ENCODE measurements at places on chromosomes 3 and 15.

GRCh38 chr3:24596626-24597025 is 102.0 kb upstream of the THRB start:
- DNase-seq = no peak

DNA sequence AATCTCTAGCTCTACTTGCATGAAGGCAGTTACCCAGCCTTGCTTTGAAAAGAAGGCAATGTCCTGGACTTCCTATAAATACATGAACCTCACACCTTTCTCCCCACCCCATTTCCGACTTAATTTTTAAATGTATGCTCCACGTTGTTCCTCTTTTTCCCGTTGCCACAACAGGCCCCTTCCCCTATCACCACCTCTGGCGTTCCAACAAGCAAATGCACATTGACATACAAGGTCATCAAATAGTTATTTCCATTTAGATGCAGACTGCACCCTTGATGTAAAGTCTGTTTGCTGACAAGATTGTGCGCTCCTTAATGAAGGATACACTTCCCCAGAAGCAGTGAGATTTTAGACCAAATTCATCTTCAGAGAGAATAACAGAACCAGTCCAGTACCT is 260.7 kb upstream of the UMPS start:
- DNase-seq = no peak

- DNase-seq = no peak
Observed at GRCh38 chr15:89998141-89998661, 2.9 kb upstream of the ZNF710 start.

DNA sequence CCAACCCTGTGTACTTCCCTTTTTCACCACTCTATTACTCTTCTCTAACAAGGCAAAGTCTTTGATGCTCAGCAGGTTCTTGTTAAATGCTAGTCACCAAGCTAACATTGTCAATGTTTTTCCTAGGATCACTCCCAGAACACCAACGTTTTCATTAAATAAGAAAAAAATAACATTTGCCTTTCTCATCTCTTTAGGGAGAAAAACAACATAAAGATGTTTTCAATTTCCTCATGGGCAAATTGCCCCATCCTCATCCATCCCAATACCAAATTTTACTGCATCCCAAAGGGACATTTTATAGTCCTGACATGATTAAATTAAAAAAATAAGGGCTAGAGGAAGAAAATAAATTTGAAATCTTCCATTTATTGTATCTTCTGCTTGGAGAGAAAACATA is 106.5 kb downstream of the SUCNR1 start:
- no peak for DNase-seq
